ENCODE measurements at places on chromosomes 13 and 19.
A peak's percentile ranks its signal among the peaks of the same experiment; 100 is the strongest.

DNA sequence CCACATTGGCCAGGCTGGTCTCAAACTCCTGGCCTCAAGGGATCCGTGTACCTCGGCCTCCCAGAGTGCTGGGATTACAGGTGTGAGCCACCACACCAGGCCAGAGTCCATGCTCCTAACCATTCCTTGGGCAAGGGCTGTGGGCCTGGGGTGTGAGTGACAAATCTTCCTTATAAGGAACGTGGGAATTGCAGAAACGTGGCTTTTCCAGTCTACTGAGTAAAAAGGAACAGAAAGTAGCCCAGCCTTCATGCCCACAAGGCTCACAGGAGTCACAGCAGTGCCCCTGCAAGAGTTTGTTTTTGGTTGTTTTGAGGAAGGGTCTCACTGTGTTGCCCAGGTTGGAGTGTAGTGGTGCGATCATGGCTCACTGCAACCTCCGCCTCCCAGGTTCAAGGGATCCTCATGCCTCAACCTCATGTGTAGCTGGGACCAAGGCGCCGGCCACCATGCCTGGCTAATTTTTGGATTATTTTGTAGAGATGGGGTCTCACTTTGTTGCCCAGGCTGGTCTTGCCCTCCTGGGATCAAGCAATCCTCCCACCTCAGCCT is 5.1 kb downstream of the MYPOP start:
- DNase-seq = no peak

DNA sequence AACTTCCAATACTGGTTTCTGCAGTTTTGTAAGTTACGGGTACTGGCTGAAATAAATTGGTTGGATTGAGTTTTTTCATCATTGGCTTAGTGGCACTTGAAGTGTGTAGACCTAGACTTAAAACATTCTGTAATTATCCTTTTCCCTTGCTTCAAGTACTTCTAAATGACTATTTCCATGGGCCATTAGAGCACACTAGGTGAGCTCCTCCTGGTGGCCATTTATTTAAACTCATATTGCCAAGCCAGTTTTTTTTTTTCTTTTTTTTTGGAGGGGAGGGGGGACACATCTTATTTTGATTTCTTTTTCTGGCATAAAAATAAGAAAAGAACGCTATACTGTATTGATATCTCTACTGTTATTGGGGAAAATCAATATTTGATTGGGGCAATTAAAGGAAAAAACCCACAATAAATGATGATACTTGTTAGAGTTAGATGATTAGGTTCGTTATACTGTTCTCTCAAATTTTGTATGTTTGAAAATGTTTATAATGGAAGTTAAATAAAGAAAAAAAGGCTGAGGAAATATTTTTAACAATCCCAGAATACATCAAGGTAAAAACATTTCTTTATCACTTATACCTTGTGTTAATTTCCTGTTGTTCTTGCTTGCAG is 82.9 kb downstream of the PDS5B start:
- DNase-seq = no peak

GRCh38 chr19:46480415-46480814 is 9.1 kb upstream of the PNMA8A start:
- DNase-seq = no peak

GRCh38 chr19:11942843-11943108 is 17.9 kb downstream of the ZNF700 start:
- DNase-seq = no peak

- DNase-seq = no peak
These were observed 1.5 kb downstream of the KCNC3 start for GRCh38 chr19:50327461-50328223.

GRCh38 chr13:77696006-77696878 is 1.2 kb upstream of the SLAIN1 start:
- DNase-seq = no peak

- DNase-seq = no peak
These were observed 21.8 kb downstream of the ALOX5AP start for GRCh38 chr13:30757026-30757742.

- DNase-seq = no peak
These were observed 1.6 kb upstream of the BBC3 start for GRCh38 chr19:47232422-47233211.

GRCh38 chr13:55199134-55199533 is 1941.6 kb upstream of the PRR20A start:
- DNase-seq = no peak

- DNase-seq = no peak
These were observed 142.3 kb downstream of the RNF17 start for GRCh38 chr13:24906268-24906667.

- no peak for DNase-seq
These were observed 14.0 kb upstream of the ZNF681 start for GRCh38 chr19:23772675-23773063.

- peak; percentile 48 for DNase-seq
These were observed at the start of gene F10 for GRCh38 chr13:113122550-113123225. TSS of gene F10 (plus strand) at chr13:113122799. CDS start at chr13:113122856, 57 bp downstream.

- no peak for DNase-seq
These were observed 100.2 kb downstream of the FGF9 start for GRCh38 chr13:21771075-21771474.

DNA sequence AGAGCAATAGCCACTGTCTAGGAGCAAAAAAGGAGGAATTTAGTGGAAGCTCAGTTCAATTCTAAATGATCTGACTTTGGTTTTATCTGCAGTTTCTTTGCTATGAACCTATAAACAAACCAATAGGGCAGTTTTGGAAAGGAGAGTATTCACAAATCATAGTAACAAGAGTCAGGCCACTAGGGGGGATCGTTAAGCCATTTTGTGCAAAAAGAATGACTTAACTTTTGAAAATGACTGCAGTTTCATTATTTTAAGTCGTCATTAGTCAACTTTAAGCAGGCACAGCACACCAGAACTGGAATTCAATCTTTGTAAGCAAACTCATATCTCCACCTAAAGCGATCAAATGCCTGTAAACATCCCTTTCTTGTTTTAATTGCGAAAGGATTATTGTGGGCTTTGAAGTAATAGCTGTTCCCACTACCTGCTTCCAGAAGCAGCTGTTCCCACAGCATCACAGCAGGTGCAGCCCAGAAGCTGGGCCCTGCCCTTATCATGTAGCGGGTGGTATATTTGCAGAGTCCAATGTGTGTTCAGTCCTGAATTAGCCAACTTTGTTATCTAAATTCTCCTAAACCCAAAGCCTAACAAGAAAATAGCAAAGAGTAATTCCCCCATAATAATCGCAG is 51.5 kb downstream of the SOX21 start:
- no peak for DNase-seq

DNA sequence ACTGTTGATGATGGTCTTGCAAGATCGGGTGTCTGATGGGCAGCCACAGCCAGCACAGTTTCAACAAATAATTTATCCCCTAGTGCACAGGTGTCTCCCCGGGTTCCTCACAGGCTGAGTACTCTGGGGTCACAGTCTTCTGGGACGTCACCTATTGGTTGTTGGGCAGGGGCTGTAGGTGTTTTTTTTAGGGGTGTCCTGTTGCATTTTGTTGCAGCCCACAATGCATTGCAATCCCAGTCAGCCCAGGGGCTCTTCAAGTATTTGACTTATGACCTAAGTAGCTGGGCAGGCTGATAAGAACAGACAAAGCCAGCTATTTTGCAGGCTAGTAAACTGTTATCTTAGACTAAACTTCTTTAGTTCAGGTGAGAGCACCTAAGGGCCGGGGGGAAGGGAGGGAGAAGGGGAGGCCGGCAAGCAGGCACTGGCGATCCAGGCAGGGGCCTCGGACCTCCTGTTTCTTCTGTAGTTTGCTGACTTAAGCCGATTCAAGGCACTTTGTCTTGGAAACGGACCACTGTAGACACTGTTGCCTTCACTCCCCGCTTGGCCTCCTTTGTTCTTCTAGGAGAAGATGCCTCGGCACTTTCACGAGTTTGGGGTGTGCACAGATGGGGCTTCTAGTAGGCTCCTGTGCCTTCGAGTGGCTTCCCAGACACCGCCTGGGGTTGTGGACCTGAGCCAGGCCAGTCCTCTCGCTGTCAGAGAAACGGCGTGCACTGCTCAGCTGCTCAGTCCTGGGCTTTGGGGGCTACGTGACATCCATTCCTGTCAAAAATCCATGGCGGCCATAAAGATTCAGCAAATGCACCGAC is 33.9 kb upstream of the GRTP1 start:
- peak; percentile 38 for DNase-seq

GRCh38 chr19:42277821-42278451 is 8.9 kb downstream of the CIC start:
- DNase-seq = no peak

- DNase-seq = no peak
These were observed 18.4 kb downstream of the AMER2 start for GRCh38 chr13:25153736-25154135.

DNA sequence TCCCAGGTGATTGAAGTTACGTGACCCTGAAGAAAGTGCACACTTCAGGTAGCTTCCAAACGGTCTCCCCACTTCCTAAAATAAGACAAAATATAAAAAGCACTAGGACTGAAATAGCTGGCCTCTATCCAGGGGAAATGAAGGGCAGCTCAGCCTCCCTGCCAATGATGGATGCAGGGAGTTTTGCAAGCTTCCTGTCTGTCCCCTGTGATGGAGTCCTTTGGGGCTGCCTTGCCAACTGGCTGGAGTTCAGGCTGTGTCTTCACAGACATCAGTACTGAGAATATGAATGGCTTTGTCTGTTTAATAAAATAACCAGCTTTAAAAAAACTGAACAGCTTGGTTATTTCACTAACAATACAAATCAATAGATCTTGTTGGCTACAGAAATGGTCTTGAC is 101.4 kb upstream of the GPR12 start:
- DNase-seq = no peak

GRCh38 chr19:45507872-45508416 is 665 bp downstream of the VASP start:
- no peak for DNase-seq

DNA sequence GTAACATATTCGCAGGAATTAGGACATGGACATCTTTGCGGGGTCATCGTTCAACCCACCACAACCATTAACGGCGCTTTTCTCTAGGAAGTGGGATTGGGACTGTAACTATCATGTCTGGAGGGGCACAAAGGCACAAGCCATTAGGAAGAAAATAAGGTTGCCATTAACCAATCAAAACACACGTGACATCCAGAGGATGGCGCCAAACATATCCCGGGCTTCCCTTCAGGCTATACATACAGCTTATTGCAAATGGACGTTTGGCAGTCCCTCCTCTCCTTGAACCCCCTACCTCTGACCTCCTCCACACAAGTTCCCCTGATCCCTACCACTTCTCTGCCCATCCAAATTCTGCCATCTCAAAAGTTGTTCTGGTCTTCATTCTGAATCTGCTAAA is 26.6 kb upstream of the GSX1 start:
- DNase-seq = no peak

DNA sequence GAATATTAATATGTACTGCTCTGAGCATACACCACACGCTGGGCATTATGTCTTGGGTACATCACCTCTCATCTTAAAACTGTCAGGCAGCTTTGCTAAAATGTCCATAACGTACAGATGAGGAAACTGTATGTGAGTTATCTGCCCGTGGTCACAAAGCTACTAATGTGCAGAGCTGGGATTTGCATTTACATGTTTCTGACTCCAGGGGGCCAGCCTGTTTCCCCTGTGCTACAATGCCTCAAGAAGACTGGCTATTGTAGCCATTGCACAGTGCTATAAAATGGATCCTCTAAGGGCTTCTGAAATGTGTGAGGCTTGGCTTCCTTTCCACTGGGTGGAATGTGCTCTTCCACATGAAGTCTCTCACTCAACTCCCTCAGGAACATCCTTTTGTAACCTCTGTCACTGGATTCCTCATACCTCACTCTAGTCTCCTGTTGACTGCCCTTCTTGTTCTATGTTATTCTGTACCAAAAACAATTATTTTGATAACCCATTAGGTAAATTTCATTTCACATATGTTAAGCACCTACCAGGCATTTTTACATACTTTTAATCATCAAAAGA is 95.6 kb upstream of the HTR2A start:
- DNase-seq = no peak

GRCh38 chr13:100051070-100051469 is 37.8 kb upstream of the PCCA start:
- no peak for DNase-seq

GRCh38 chr19:37999309-38000213 is 92.6 kb downstream of the SIPA1L3 start:
- no peak for DNase-seq

DNA sequence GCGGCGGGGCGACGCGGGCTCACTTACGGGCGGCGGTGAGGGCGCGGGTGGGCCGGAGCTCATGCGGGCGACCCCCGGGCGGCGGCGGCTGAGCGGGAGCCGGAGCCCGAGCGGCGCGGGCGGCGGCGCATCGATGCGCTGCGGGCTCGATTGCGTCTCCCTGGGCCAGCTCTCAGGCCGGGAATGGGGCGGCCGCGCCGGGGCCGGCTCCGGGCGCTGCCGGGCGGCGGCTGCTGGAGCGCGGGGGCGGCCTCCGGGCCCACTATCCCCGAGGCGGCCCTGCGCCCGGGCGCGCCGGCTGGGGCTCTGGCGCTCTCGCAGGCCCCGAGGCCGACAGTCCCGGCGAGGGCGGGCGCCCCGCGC is 1.4 kb upstream of the TSHZ3 start:
- peak; percentile 59 for DNase-seq

GRCh38 chr13:95492044-95492801 is 60.3 kb upstream of the CLDN10 start:
- DNase-seq = no peak

DNA sequence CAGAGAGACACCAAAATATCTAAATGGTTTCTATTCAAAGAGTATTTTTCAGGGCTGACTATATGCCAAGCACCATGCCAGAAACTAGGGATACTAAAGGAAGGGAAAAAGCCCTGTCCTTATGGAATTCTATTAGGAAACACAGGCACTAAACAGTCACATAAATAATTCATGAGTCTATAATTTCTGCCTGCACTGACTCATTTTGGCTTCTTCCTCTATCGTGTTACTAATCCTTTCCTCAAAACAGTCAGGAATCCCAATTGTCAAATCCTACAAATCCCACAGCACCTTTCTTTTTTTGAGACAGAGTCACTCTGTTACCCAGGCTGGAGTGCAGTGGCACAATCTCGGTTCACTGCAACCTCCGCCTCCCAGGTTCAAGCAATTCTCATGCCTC is 29.2 kb downstream of the XPO4 start:
- no peak for DNase-seq

- DNase-seq = no peak
These were observed at the start of gene REEP6 for GRCh38 chr19:1491114-1491848. TSS of gene REEP6 (plus strand) at chr19:1491181. CDS start at chr19:1491270, 89 bp downstream.

DNA sequence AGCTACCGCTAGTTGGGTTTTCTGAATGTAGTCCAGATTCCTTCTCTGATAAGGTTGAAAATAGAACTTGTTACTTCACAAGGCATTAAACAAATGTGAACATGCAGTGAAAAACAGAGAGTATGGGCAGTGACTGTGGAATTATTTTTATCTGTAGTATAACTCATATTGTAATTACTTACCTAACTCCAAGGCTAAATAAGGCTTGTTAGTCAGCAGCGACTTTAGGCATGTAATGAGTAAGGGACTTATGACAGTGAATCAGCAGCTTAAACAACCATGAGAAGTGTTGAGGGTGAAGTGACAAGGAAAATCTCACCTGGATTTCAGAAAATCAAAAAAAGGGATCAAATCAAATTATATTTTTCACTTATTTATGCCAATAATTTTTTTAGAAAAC is 1719.5 kb upstream of the MIR17HG start:
- DNase-seq = no peak

DNA sequence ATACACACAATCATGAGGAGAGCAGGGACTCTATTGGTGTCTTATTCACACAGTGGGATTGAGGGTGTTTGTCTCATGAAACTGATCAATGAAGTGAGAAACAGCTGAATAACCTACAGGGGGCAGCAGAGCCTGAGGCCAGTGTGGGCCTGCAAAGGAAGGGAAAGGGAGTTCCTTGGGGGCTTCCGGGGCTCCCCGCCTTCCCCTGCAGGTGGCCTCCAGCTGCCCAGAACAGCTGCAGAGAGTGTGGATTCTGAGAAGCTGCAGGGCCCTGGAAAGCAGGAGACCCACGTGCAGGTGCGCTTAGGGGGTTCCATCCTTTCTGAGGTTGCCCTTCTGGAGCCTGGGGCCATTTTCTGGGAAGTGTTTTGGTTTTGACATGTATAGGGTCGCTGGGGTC is 20.1 kb downstream of the ZNF763 start:
- no peak for DNase-seq

Data from lower lobe of right lung (tissue), 2 donors.